ENCODE measurements at places on chromosomes 7 and 10.

DNA sequence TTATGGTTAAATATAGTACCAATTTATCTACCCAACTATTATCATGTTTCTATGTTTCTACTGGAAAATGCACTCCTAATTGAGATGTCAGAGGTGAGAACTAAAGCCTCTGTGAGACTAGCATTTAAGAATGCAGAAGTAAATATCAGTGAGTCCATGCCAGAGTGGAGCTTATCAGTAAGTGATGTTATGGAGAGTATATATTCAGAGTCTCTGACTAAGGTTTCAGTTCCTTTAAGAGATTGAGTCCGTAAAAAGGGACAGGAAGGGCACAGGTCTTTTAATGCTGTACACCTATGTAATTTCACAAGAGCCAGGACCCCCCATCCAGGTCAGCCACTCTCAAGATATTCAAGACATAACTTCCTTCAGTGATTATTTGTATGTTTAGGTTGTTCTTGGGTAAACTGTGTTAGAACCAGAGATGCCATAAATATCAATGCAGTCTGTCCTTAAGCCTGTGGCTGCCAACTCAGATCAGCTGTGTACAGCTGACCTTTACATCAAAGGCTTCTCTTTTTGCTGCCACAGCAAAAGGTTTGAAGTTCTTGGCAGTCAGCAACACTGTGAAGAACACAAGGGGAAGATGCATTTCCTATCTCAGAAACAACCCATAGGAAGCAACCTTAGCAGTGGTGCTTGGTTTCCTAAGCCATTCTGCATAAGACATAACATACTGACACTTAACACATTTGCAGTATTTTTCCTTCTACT lies 244.8 kb downstream of the BICC1 start:
- DNase-seq = no peak

DNA sequence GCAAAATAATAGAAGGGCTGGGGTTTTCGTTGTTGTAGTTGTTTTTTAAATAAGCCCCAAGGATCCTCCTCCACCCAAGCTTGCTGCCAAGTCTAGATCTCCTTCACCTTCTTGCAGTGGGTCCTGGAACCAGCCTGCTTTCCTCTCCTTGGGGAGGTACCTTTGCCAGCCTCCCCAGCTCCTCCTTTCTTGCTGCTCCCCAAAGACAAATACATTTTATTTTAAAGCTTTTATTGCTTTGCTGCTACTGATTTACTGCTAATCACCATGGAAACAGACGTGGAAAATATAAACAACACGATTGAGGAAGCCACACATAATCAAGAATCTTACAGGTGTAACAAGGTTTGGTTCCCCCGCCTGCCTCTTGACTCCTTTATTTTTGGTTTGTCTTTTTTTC lies 17.4 kb upstream of the SLF2 start:
- no peak for DNase-seq

- DNase-seq = no peak
These were observed 620 bp downstream of the BET1 start for GRCh38 chr7:94003446-94004023.

DNA sequence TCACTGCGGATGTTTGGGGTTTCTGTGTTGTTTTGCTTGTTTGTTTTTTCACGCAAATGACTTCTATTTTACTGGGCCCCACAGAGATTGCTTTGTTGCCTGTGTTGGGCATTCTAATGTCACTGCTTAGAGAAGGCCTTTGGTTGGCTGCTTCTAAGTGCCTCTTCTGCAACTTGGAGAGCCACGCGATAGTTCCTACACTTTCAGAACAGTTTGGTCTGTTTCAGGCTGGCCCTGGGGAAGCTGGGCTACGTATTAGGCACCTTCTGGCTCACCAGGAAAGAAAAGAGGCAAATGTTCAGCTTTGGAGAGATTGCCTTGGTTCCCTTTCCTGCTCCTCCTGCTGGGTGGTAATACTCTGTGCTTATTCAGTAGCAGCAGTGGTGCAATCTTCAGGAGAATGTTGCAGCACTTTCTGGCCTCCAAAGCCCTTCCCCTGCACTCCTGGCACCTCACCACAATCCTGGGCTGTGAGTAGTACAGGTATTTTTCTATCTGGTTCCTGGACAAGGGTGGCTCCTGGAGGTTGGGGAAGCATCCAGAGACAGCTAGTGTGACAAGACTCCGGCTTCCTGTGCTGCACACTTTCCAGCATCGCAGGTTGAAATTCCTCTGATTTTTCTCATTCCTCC lies 1.2 kb downstream of the ANTXRL start:
- peak; percentile 18 for DNase-seq

- no peak for DNase-seq
These were observed 15.0 kb upstream of the COMMD3 start for GRCh38 chr10:22301193-22301592.

DNA sequence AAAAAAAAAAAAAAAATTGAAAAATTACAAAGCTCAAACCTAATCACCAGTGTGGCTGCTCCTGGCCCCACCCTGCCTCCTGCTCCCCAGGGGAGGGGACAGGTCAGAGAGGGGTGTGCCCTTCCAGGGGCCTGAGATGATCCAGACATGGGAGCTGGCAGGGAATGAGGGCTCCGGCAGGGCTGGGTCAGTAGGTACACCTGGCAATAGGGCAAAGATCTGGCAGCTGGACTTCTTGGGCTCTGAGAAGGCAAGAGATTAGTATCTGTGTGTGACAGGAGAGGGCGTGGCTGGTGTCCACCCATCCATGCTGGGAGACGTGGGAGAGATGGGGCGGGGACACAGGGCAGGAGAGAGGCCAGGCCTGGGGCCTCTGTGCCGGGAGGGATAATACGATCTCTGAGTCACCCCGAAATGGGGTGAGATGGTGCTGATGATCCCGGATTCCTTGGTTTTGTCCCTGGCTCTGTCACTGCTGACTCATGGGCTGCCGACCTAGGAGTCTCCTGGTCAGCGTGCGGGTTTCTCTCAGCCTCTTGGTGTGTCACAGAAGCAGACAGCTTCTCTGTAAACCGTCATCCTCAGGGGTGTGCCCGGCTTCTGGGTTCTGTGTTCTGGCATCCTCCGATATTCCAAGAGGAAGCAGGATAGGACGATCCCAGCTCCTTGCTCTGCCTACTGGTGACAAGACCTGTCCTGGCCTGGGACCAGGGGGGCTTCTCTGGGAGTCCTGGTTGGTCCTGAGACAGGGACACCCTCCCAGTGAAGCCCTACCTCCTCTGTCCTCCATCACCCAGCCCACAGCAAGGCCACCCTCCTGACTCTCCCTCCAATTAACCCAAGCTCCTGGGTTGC lies 8.2 kb upstream of the CLDN4 start:
- DNase-seq = peak; percentile 56

DNA sequence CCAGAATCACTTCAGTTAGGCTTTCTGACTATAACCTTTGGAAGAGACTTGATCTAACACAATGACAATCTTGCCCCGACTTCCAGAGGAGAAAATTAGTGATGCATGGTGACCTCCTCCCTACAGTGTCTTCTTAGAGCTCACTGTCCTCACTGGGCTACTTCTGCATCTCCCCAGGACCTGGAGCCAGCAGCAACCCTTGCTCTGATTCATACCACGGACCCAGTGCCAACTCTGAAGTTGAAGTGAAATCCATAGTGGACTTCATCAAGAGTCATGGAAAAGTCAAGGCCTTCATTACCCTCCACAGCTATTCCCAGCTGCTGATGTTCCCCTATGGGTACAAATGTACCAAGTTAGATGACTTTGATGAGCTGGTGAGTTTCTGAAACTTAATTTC lies 12.6 kb downstream of the CPA2 start:
- no peak for DNase-seq

DNA sequence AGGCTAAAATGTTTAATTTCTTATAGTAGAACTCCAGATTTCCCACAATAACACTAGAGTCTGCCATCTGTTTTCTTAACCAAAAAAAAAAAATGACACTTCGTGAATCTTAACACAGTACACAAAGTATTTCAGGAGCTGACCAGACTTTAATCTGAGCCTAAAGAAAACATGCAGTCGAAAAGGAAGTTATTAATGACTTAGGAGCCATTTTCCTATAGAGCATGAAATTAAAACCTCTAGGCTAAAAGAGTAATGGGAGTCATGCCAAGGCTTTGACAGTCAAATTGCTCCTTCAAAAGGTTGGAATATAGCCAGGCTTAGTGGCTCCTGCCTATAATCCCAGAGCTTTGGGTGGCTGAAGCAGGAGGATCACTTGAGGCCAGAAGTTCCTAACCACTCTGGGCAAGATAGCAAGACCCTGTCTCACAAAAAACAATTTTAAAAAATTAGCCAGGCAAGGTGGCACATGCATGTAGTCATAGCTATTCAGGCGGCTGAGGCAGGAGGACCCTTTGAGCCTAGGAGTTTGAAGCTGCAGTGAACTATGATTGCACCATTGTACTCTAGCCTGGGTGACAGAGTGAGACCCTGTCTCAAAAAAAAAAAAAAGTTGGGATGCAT lies 13.6 kb downstream of the MICU1 start:
- no peak for DNase-seq

- no peak for DNase-seq
These were observed 4.6 kb upstream of the ADCYAP1R1 start for GRCh38 chr7:31047313-31048146.

DNA sequence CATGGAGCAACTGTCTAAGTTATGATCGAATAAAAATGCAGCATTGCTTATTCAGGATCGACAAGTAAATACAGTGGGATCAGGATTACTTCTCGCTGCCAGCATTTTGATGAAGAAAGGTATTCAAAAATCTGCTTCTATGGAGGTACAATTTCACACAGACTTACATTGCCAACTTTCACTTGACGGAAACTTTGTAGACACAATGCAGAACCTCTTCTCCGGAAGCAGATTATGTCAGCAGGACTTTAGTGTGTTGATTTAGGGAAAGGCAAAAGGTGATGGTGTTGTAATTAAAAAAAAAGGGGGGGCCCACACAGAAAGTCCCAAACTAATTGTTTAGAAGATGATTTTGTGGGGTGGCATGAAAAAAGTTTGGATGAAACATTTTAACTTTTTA lies 462.4 kb upstream of the KLF6 start:
- DNase-seq = no peak

DNA sequence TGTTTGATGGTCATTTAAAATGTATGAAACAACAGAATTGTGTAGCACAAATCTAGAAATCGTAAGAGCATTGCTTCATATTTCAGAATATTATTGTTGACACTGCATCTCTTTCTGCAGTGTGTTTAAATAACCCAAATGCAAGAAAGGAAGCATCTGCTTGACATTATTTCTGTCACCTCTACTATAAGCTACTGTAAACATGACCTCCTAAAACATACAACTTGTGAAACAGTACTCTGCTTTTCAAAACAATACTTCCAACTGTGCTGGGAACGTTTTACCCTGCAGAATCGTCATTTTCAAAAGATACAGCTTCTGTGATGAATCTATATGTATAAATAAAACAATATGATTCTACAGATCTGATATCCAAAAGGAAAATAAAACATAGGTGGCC lies 82.0 kb downstream of the RNF133 start:
- DNase-seq = no peak

GRCh38 chr10:114491933-114492332 lies 87.6 kb upstream of the AFAP1L2 start:
- no peak for DNase-seq

All from spleen (tissue), 13 donors.